ENCODE measurements at places on chromosomes 5 and 9. TPM values are rescaled to one million over a fixed set of nuclear protein-coding genes. Genes with fewer than 3 reads are reported as not detected.

DNA sequence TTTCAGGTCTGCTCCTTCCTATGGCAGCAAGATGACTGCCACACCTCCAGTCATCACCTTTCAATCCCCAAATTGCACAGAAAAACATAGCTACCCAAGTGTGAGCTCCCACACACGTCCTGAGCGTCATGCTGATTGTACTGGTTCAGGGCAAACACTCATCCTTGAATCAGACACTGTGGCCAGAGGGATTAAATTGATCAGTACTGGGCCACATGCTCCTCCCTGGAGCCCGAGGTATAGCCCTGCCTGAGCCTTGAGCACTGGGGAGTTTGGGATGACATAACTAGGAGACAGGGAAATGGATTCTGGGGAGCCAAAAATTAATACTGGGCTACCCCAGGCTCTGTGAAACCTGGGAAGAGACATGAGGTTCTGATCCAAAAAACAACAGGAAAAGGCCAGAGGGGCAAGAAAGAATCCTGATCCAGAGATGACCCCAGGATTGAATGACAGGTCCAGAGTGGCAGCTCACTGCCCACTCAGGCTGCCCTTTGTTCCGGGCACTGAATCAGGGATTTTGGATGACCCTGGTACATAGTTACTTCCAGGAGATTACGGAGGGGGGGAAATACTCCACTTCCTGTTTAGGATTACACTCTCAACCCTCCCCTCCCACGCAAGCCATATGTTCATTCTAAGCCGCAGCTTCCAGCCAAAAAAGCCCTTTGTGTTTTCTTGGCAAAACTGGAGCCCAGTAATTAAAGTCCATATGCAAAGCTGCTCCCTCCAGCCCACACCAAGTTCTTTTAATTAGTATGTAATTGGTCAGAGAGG is 141.6 kb upstream of the SPRY4 start:
- no peak for DNase-seq

- DNase-seq: no peak
Measured at GRCh38 chr5:140220032-140220697, 45.2 kb downstream of the CYSTM1 start.

DNA sequence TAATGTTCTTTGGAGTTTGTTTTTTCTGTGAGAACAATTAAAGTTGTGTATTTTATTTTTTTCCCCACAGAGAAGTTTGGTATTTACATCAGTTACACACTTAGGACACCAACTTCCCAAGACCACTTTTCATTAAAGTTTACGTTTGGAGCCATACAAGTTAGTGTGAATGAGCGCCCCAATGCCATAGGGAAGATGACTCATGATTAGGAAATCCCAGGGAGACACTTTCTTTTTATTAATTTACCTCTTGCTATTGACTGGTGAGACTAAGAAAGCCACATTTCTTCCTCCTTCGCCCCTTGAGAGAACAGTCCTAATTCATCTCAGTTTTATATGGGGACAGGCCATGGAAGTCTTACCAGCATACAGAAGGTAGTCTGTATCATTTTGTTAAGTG is 57.1 kb downstream of the EDIL3 start:
- DNase-seq: no peak

GRCh38 chr9:68532131-68532530 is 8.6 kb downstream of the TMEM252 start:
- DNase-seq: no peak

DNA sequence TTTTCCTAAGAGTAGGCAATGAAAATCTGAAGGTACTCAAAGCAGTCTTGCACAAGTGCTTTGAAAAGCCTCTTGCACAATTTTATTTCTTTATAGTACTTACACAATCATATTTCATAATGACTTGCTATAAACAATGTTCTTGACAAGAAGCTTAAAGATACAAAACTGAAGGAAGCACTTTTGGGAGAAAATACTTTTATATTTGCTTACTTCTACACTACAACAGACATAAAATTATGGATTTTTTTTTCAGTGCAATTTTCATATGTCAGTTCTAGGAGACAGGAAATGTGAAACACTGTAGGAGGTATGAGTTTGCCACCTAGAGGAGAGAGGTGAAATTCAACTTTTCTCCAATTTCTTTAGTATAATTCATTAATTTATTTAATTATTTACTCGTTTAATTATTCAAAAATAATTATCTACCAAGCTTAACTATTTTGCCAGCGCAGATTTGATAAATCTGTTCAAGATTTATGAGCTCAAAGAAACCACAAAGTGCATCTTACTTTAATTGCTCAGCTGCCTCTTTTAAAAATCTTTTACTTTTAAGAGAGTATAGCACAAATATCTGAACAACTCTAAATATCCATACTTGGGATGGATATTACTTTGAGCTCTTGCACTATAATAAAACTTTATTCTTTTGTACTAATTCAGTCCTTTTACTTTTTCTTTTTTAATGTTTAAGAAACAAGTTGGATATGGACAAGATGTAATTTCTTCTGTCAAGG is 29.0 kb upstream of the CDKN2B start:
- DNase-seq: no peak

- DNase-seq: no peak
Measured at GRCh38 chr5:141934099-141934844, 10.6 kb downstream of the DELE1 start.

DNA sequence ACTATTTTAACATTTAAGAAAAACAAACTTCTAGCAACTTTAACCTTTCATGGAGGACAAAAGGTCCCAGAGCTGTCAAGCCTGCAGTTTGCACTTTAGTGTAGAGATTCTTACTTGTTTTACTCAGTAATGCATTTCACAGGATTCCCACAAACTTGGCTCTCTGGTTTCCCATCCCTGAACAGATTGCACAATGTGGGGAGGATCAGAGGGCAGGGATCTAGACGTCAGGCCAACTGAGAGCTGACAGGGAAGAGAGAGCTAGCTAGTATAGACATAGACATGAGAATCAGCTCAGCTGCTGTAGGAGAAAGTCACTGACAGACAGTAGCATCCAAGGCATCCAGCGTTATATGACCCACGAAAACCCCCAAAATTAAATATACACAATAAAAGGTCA is 20.9 kb upstream of the BNIP1 start:
- DNase-seq: no peak

- DNase-seq: no peak
Measured at GRCh38 chr5:55923177-55923771, 71.5 kb downstream of the IL6ST start.

DNA sequence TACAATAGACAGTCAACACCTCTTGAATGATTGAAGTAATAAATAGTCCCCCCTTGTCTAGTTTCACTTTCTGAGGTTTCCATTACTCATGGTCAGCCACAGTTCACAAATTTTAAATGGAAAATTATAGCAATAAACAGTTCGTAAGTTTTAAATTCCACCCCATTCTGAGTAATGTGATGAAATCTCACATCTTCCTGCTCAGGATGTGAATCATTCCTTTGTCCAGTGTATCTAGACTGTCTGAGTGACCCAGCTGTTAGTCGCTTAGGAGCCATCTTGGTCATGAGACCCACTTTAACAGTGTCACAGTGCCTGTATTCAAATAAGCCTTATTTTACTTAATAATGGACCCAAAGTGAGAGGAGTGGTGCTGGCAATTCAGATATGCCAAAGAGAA is 311.6 kb upstream of the PRR16 start:
- DNase-seq: no peak

The MEIKIN gene
- not detected for total RNA-seq

The SAPCD2 gene
- total RNA-seq: 1.6 TPM

The OTP gene
- not detected for total RNA-seq

The SSBP2 gene
- 59.0 TPM for total RNA-seq

The NUTM2G gene
- total RNA-seq: not detected
